Stimulated activated CD8-positive, alpha-beta memory T cell treated with anti-CD3 and anti-CD28 coated beads, Interleukin-4, amount 100 ng/mL, for 48 hours (primary cell): ENCODE measurements at places on chromosomes 6 and 20.

DNA sequence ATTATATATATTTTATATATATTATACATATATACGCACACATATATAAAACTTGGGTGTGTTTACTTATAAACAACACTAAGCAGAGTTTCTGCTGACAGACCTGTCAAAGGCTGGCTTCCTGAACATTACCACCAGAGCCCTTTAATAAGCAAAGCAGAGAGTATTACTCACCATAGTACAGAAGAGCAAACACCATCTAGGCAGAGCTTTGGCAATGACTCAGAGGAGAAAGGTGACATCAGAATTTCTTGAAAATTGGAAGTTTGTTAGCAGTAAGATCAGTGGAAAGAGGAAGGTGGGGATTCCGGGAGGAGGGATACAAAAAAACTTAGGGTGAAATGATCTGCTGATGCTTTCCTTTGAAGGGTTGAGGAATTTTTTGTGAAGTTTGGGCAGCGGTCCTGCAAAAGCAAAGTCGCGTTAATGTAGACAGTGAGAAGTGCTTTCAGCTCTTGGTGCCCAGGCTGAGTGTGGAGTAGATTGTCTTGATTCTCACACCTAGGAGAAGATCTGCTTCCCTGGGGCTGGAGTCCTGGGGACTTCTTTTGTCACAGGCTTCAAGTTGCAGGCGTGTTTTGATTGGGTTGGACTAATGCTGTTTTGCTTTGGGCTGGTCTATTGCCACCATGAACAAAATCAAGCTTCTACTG is 109.6 kb upstream of the BACH2 start:
- DNase-seq, result no peak

- DNase-seq, result no peak
Measured at GRCh38 chr20:17287503-17287902, 60.7 kb downstream of the PCSK2 start.

GRCh38 chr6:15255909-15256395 is 10.1 kb downstream of the JARID2 start:
- no peak for DNase-seq

GRCh38 chr6:138162955-138163575 is 1.3 kb downstream of the ARFGEF3 start:
- DNase-seq, result no peak

GRCh38 chr6:22448291-22448711 is 121.1 kb upstream of the HDGFL1 start:
- DNase-seq, result no peak

DNA sequence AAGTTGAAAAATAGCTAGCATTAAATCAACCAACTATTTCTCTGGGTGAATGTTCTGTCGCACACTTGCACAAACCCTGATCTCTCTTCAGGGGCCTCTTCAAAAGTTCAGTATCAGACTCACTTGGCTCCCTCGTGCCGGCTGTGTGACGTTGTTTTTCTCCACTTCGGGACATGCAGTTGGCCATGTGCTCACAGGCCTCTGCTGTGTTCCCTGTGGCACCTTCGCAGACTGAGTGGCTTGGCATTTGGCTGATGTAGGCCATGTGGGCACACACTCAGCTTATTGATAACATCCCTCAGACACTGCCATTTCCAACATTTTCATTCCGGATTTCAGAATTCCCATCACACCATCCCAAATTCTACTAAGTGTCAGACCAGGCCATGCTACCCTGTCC is 49.3 kb downstream of the PACRG start:
- no peak for DNase-seq
